Activated T-cell treated with anti-CD3 and anti-CD28 coated beads, Interleukin-2, amount 50 U/mL, for 4 hours (primary cell): ENCODE measurements at places on chromosomes 11 and 22. TPM values are rescaled to one million over a fixed set of nuclear protein-coding genes. Genes with fewer than 3 reads are reported as not detected.

The TRIM51 gene
- total RNA-seq: not detected

The TLCD5 gene
- 0.43 TPM for total RNA-seq

GRCh38 chr11:95524314-95525036 is 265.1 kb downstream of the FAM76B start:
- DNase-seq: no peak

GRCh38 chr11:16745950-16746605 is 7.6 kb downstream of the C11orf58 start:
- no peak for DNase-seq
